Coronary artery (tissue), 2 donors: ENCODE measurements at places on chromosomes 7 and 10.

GRCh38 chr10:89887406-89887805 is 186.0 kb downstream of the KIF20B start:
- no peak for DNase-seq

GRCh38 chr7:149087376-149087775 is 3.1 kb downstream of the ZNF786 start:
- DNase-seq, result no peak

GRCh38 chr10:33052915-33053810 is 95.1 kb upstream of the ITGB1 start:
- no peak for DNase-seq

- no peak for DNase-seq
Measured at GRCh38 chr7:80916770-80917741, 1.8 kb downstream of the SEMA3C start.

- no peak for DNase-seq
Measured at GRCh38 chr7:45151967-45152366, 5.6 kb upstream of the RAMP3 start.

GRCh38 chr7:87653178-87653577 is 25.0 kb downstream of the RUNDC3B start:
- no peak for DNase-seq

GRCh38 chr7:100914208-100914878 is 18.7 kb upstream of the ACHE start:
- no peak for DNase-seq

- DNase-seq, result no peak
Measured at GRCh38 chr10:17109046-17109445, 20.6 kb downstream of the CUBN start.

DNA sequence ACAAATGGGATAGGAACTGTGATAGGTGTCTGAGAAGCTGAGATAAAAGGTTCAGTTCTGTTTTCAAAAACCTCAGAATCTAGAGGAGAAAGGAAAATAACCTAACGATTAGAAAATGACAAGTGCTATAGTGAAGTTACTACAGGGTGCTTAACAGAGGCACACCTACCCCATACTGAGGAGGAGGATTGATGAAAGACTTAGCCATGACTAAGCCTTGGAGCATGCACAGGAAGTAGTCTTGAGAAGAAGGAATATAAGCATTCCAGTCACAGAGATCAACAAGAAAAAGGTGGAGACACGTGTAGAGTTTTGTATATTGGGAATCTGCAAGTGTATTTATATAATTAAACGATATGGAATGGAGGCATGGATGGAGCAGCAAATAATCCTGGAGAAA is 1225.5 kb upstream of the CELF2 start:
- no peak for DNase-seq
